ENCODE measurements at places on chromosomes 1 and 21.

DNA sequence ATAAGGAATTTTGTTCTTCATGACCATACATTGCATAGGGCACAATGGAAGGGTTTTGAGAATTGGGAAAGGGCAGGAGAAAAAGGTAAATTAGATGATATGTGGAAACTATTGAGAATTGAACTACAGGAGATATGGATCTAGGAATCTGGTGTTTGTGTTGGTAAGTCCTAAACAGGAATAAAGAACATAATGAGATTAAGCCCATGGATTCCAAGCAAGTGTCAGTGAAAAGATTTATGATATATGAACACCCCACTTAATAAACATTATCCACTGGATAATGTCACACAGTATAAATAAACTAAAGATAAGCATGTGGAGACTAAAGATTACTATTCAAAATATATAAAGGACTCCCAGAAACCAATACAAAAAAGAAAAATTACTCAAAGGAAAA, 98.2 kb downstream of the TNFSF18 start:
- DNase-seq = no peak

- DNase-seq = no peak
These were observed 38.4 kb downstream of the NCMAP start for GRCh38 chr1:24594328-24594598.

DNA sequence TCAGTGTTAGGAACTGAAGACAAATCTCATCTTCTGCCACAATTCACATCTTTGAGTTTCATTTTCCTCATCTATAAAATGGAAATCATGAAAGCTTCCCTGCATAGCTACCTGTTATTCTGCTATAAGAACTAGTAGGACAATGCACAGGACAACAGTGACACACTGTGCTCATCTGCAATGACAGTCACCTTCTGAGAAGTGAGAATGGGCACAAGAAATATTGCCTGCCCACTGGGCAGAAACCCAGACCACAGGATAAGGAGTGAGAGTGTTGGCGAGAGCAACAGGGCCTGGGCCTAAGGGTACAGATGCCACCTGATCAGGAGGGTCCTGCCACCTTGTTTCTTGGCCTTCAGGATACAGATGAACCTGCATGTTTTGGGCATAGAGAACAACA, 23.3 kb upstream of the ARTN start:
- no peak for DNase-seq

- no peak for DNase-seq
These were observed 74.3 kb downstream of the POFUT2 start for GRCh38 chr21:45213392-45213791.

DNA sequence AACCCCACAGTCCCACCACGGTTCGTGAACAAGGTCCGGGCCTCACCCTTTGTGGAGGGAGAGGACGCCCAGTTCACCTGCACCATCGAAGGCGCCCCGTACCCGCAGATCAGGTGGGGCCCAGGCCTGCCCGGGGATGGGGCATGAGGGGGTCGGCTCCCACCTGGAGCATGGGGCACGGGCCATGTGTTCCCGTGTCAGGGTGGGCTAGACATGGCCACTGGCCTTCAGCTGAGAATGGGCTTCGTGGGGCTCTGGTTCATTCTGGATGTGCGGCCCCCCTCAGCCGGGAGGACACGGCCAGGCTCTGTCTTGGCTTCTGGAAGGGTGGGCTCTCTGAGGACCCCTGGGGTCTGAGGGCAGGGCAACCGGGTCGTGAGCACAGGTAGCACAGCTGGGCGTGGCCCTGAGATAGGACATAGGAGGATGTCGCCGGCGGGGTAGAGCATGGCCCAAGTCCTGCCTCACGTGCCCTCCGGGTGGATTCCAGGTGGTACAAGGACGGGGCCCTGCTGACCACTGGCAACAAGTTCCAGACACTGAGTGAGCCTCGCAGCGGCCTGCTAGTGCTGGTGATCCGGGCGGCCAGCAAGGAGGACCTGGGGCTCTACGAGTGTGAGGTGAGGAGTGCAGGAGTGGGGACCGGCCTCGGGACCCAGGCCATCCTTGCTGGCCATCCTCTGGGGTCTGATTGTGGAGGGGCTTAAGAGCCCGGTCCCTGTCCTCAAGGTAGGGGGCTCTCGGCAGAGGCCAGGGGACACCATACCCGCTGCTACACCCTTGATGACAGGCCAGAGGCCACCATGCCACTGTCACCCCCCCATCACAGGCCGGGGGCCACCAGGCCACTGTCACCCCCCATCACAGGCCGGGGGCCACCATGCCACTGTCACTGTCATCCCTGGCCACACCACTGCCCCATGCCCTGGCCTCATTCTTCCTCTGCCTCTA, 55.5 kb downstream of the TRIM11 start:
- no peak for DNase-seq

DNA sequence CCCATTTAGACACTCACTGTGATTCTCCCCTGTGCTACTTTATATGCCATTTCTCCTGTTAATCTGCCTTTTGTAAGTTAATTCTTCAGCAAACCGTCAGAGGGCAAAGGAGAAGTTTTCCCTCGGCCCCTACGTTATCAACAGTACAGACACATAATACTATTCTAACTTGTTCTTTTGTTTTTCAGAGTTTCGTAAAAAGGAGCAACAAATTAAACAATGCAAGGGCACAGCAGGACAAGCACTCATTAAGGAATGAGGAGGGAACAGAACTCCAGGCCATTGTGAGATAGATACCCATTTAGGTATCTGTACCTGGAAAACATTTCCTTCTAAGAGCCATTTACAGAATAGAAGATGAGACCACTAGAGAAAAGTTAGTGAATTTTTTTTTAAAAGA, 32.3 kb downstream of the CNN3 start:
- no peak for DNase-seq

DNA sequence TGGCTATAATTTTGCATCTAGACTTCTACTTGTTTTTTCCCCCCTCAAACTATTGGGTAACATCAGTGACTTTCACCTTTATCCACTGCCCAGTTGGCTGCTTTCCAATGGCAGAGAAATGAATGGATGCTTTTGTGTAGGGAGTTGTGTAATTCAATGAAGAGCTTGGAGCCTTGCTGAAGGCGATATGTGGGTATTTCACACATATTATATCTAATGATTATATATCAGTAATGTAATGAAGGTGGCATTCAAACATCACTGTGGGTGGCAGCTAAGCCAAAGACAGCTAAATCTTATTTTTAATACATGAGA, 81.2 kb downstream of the TGFB2 start:
- DNase-seq = no peak

- no peak for DNase-seq
These were observed 24.2 kb downstream of the PLEKHA6 start for GRCh38 chr1:204335533-204335932.

- no peak for DNase-seq
These were observed 532.8 kb downstream of the MATN1 start for GRCh38 chr1:30190511-30191153.

- no peak for DNase-seq
These were observed 92.8 kb upstream of the CHRM3 start for GRCh38 chr1:239293350-239294110.

- DNase-seq = no peak
These were observed 48.1 kb downstream of the PRKCZ start for GRCh38 chr1:2098301-2098698.

- no peak for DNase-seq
These were observed 147.1 kb downstream of the ADSS2 start for GRCh38 chr1:244304656-244305055.

DNA sequence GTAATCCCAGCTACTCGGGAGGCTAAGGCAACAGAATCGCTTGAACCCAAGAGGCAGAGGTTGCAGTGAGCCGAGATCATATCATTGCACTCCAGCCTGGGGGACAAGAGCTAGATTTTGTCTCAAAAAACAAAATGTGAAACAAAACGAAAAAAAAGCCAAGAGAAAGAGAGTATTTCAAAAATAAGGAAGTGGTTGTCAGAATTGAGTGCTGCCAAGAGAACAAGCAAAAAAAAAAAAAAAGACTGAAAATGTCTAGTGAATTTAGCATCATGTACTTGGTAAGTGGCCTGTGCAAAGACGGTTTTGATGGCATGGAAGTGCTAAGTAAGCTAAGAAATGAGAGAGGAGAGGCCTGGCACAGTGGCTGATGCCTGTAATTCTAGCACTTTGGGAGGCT, 14.3 kb downstream of the KPNA6 start:
- no peak for DNase-seq

- DNase-seq = no peak
These were observed 133.0 kb upstream of the SPAG17 start for GRCh38 chr1:118317842-118318614.

GRCh38 chr1:150102986-150103385, 35.4 kb downstream of the VPS45 start:
- no peak for DNase-seq

GRCh38 chr1:90717356-90717664, 208 bp upstream of the BARHL2 start:
- no peak for DNase-seq

GRCh38 chr1:182602935-182603645, 1.1 kb downstream of the RGS16 start:
- no peak for DNase-seq

GRCh38 chr1:41500781-41501518, 16.5 kb upstream of the EDN2 start:
- DNase-seq = no peak

DNA sequence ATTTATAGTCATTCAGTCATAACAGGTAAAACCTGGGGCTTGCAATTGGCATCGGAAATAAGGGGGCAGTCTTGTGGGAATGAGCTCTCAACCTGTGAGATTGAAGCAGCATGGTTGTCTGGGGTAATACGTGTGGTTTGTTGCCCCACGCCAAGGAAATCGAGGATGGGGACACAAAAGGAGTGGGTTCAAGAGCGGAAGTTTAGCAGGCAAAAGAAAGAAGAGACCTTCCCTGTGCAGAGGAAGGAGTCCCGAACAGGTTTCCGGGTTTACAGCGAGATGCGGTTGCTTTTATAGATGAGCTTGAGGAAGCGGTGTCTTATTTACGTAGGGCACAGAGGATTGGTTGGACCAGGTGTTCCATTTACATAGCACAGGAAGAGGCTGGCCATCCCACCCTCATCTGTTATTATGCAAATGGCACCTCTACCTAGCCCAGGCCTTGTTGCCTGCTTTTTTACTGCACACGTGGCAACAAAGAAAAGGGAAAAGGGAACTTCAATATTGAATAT, 37.3 kb downstream of the IFNAR1 start:
- no peak for DNase-seq

GRCh38 chr1:234900595-234900994, 228.0 kb downstream of the TOMM20 start:
- no peak for DNase-seq

- no peak for DNase-seq
These were observed 145.7 kb upstream of the TMEM51 start for GRCh38 chr1:15007842-15008241.

DNA sequence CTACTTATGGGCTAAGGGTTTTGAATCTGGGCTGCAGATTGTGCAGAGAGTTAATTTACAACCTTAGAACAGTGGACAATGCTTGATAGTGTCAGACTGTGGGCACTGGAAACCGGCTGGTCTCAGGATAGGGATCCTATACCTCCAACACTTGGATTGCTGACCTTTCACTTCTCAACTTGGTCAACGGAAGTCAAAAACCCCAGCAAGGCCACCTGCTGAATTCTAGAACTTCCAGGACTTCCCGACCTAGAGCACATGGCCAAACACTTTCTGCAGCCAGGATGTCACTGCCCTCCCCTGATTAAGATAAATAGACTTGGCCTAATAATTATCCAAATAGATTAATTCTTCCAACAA, 336 bp upstream of the DENND2D start:
- no peak for DNase-seq

- no peak for DNase-seq
These were observed 4.5 kb downstream of the WNT2B start for GRCh38 chr1:112513112-112513870.

DNA sequence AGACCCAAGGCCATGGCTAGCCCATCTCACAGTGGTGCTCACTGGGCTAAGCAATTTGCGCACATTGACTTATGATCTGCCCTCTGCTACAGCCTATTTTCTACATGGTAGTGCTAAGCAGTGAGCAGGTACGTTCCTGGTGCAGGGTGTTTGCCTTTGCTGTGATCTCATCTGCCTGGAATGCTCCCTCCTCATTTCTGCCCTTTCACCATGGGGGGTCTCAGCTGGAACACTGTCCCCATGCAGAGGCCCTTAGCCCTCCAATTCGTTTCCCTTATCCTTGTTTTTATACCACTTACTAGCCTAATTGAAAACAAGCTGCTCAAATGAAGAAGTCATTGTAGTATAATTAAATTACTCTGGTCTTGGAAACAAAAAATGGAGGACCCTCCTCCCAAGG, 2.0 kb upstream of the B3GALT5 start:
- DNase-seq = no peak

GRCh38 chr1:26790551-26790953, 2.8 kb downstream of the PIGV start:
- DNase-seq = no peak

GRCh38 chr1:180057883-180058396, 96.7 kb upstream of the QSOX1 start:
- no peak for DNase-seq

- no peak for DNase-seq
These were observed 55.2 kb downstream of the NENF start for GRCh38 chr1:212487774-212488435.

GRCh38 chr1:58409336-58409735, 137.2 kb downstream of the OMA1 start:
- no peak for DNase-seq

DNA sequence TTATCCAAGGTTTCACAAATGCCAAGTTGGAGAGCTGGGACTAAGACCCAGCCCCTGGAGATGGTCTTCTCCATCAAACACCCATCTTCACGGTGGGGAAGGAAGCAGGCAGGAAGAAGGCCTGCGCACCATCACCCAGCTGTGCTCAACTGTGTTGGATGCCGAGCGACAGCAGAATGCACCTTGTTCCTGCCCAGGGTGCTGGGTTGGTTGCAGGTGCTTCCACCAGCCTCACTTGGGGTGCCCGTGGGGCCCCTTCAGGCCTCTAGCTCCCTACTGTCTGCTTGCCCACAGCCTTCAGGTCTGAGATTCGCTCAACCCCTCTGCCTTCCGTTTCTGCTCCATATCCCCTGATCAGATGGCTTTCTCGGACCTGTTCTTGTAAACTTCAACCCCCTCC, 42.5 kb downstream of the OLFML2B start:
- DNase-seq = no peak

DNA sequence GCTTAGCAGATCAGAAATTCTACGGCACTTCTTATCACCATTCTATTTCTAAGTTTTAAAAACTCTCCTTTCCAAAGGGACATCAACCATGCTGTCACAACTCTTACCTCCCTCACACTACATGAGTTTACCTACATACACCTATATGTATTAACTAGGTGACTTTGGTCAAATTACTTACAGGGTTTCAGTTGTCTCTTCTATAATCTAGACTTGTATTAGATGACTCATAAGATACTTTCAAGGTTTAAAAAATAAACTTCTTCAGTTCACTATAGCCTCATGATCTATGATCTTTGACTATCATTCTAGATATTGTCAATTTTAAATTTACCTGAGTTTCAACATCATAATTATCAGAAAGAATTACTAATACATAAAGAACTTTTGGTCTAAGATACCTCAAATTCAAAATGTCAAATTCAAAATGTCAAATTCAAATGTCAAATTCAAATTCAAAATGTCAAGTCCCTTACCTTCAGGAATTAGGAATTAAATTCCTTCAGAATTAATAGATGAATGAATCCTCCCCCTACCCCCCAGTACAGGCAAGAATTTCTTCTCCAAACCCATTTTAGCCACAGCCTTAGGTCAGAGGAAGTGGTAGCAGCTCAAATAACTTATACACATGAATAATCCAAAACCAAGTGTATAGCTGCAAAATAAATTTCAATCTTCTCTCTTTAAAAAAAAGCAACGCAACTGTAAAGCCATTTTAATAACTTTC, 31.1 kb downstream of the OTUD7B start:
- no peak for DNase-seq

All from glomerular endothelial cell (primary cell).